ENCODE measurements at places on chromosomes 5 and 9.

DNA sequence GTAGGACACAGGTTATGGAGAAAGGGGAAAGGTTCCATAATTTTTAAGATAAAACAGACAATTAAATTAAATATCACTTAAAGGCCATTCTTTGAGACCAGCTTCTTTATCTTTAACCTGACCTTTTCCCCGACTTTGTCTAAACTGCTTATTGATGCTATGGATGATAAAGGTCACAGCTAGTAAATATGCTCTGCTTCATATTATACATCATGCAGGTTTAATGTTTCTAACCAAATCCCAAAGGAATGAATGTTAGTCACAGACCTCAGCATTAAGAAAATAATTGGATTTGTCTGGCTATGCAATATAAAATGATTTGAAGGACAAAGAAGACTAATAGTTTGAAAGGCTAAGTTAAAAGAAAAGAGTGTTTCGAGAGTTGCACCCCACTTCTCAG lies 147.6 kb downstream of the ST8SIA4 start:
- DNase-seq, result no peak

DNA sequence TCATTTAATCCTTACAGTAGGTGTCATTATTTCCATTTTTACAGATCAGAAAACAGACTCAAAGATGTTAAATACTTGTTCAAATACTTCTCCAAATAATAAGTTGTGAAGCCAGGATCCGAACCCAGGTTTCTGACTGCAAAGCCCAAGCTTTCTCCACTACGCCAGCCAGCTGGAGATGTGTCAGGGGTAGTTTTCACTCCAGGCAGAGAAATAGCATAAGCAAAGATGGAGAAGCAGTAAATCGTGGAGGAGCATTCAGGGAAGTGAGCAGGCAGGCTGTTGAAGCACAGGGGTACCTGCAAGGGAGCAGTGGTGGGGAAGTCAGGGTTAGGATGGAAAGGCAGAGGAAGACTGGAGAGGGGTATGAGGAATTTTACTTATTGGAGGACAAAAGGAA lies 2.9 kb downstream of the TLN1 start:
- DNase-seq, result peak; percentile 11

DNA sequence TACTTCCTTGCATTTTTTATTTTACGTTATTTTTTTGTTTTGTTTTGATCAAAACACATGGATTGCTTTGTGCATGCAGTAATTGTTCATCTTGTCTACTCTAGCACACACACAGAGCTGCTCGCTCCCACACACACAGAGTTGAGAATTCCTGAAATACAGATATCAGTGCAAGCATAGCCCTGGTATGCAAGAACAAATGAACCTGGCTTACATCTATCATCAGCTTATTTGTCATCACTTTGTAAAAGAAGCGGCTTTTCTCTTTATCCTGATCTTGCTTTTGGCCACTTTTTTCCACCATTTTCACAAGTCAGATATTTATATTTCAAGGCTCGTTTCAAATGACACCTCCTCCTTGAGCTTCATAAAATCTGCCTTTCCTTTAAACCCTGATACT lies 1435.7 kb downstream of the MAT2B start:
- no peak for DNase-seq

DNA sequence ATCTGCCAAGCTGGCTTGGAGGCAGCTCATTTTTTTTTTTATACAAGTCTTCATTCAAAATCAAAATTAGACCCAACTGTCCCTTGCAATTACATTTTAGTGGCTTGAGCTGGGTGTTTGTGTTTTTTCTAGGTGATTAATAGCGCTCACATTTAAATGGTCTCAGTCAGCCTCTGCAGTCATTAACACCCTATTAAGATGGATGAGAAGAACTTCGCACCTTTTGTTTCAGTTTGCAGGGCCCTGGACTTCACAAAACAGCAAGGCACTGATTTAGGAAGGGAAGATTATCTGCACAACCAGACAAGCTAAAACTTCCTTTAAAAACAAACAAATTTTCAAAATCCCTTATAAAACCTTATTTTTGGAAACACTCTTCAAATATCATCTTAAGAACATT lies 374.8 kb downstream of the EFNA5 start:
- DNase-seq, result no peak

DNA sequence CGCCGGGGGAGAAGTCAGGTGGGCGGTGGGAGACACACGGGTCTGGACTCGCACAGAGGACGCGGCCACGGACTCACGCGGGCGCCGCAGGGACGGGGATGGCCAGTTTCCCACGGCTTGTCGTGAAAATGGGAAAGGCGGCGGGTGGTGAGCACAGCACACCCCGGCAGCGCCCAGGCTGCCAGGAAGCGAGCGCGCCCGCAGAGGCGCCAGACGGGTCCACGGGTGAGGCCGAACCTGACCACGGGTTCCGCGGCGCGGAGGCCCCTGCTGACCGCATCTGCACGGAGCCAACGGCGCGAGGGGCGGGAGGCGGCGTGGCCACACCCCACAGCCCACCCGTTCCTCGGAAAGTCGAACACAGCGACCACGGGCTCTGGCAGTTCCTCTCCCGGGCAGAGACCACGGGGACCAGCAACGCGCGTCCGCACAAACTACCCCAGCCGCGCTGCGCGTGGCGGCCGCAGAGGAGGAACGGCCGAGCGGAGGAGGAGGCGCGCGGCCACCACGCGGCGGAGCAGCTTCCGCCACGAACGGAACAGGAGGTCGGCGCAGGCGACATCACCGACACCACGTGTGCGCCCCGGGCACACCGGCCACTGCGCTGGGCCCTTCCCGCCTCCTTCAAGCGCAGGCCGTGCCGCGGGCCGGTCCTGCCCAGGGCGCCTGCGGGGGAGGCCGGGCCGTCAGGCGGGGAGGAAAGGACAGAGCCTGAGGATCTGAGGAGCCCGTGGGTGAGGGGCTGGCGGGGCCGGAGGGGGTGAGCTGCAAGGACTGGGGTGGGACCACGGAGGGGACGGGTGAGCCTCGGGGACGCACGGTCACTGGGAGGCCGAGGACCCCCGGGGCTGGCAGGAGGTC lies 5.6 kb downstream of the EXD3 start:
- DNase-seq, result no peak

- DNase-seq, result no peak
Measured at GRCh38 chr9:8432224-8432623, 632.6 kb upstream of the DMAC1 start.

DNA sequence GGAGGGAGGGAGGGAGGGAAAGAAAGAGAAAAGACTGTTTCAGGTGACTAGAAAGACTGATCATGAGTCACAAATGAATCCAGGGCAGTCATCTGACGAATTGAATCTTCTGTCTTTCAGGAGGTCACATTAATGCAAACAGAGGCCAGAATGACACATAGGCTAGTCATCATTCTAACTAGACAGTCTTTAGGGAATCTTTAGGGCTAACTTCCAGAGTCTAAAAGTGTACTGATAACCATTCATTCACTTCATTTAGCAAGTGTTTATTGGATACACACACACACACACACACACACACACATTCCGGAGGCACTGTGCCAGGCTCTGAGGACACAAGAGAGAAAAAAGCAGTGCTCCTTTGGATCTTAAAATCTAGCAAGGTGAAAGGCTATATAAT lies 156.7 kb downstream of the EBF1 start:
- peak; percentile 46 for DNase-seq

- DNase-seq, result no peak
Measured at GRCh38 chr9:131197160-131197911, 72.0 kb downstream of the NUP214 start.

DNA sequence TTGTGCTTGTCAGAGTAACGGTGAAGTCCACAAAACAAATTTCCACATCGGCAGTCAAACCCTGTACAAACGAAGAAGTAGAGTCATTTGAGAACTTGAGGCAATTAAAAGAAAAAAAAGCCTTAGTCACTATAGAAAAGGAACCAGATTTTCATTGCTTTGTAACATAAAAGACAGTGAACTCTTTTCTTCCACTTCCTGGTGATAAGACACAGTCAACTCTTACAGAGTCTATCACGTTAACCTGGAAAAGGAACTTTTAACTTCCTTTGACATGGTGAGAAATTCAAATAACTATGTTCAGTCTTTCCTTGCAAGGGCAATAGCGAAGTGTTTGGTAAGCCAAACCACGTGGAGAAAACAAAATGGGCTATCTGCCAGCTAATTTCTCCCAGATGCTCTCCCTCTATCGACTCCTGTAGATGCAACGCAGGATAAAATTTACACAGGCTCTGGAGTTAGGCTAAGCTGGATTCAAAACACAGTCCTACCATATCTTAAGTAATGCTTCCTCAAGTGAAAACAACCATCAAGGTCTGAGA lies 8.9 kb downstream of the ZFAND5 start:
- DNase-seq, result peak; percentile 45

DNA sequence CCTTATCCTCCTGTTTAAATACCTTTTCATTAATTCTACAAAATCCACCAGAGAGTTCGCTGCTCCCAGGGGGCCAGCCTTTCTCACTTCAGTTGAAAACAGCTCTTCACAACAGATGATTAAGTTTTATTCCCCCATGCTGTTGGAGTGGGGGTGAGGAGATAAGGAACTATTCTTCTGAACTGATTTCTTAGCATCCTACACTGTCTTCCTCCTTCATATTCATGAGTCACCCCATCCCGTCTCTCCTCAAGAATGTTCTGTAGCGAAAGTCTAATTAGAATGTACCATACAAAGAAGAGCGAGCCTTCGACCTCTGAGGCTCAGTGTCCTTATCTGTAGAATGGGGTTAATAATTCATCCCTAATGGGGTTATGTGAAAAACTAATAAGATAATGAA lies 138.0 kb downstream of the PIK3R1 start:
- no peak for DNase-seq

- DNase-seq, result peak; percentile 86
Measured at GRCh38 chr9:129610473-129611306, 10.2 kb downstream of the C9orf50 start.

DNA sequence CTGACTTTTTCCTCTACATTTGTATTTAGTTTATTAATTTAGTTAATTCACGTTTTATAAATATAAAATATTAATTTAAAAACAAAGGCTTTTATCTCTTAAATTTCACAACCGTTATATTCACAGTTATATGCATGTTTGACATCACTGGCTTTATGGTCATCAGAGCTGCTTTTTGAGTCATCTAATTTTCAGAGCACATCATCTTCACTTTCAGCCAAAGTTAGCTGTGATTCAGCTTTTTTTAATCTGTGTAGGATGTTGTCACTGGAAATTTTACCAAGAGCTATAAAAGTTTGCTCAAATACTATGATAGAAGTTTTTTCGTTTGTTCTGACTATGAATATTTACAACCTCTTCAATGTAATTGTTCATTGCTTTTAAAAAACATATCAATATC lies 12.4 kb downstream of the CDC37L1 start:
- no peak for DNase-seq

DNA sequence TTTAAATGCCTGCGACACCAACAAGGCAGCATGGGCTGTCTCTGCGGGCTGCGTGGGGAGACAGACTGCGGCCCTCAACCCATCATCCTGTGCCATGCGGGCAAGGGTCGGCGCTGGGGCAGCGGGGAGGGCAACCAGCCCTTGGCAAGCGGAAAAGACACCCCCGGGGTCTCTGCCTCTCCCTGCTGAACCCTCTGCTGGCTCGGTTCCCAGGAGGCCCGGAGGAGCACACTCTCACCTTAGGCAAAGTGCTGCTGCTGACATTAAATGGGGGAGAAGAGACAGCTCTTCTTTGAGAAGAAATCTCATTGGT lies 129.6 kb upstream of the PPP1R26 start:
- DNase-seq, result no peak

DNA sequence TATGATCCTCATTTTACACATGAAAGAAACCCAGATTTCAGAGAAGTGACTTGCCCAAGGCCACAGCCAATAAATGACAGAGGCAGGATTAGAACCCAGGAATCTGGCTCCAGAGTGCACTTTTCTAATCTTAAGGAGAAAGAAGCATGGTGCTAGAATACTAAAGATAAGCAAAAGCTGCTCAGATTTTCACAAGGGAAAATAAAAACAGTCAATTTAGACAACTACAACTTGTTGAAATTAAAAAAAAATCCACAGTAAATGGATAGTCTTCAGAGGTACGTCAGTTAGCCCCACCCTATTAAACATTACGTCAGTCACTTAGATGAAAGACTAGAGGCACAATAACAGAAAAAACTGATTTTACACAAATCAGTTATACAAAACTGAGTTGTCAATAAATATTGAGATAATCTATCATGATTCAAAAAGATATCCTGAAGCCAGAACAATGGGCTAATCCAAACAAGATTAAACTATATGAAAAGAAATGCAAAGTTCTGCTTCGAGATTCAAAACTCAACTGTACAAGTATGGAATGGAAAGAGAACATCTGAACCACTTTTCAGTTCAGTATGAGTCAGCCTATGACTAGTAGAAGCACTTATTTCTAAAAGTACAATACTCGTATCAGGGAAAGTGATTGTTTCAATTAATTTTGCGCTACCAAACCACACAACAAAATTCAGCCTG lies 9.3 kb downstream of the TMEM245 start:
- peak; percentile 56 for DNase-seq

Measured in astrocyte of the hippocampus (primary cell).